ENCODE measurements at places on chromosomes 4 and X. TPM values are rescaled to one million over a fixed set of nuclear protein-coding genes. Genes with fewer than 3 reads are reported as not detected.

The PDZD4 gene
- total RNA-seq: 2.5 TPM

The SPARCL1 gene
- total RNA-seq: 302 TPM

The TEX11 gene
- not detected for total RNA-seq

- DNase-seq: no peak
These were observed 21.6 kb downstream of the LUZP4 start for GRCh38 chrX:115311139-115311538.

DNA sequence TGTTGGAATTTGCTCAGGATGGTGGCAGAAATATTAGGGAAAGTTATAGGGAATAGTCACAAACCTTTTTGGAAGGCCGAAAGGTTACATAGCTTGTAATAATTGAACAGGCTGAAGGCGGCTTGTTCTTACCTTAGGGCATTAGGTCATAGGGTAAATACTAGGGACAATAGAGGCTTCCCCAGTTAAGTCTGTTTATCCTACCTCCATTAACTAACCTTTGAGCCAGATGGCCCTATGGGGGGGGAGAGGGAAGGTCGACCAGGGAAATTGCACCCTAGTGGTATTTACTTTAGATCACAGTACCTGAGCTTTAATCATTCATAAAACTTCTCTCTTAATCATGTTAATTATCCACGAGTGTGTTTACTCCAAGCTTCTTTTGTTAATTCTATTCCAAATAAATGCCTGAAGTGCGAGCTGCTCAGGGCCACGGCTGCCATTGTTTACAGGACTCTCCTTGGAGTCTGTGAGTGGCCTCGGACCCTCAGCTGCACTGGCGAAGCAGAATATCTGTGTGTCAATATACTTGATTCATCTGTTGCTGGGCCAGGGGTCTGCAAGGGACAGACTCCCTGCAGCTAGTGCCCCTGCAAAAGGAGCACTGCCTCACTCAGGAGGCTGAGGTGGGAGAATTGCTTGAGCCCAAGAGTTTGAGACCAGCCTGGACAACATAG, 22.9 kb downstream of the PAGE2 start:
- DNase-seq: no peak

- DNase-seq: no peak
These were observed 157.6 kb downstream of the DCLK2 start for GRCh38 chr4:150235808-150236271.

- no peak for DNase-seq
These were observed 19.7 kb upstream of the CXCL6 start for GRCh38 chr4:73816814-73817213.
